ENCODE measurements at places on chromosomes 4 and X. TPM values are rescaled to one million over a fixed set of nuclear protein-coding genes. Genes with fewer than 3 reads are reported as not detected.

DNA sequence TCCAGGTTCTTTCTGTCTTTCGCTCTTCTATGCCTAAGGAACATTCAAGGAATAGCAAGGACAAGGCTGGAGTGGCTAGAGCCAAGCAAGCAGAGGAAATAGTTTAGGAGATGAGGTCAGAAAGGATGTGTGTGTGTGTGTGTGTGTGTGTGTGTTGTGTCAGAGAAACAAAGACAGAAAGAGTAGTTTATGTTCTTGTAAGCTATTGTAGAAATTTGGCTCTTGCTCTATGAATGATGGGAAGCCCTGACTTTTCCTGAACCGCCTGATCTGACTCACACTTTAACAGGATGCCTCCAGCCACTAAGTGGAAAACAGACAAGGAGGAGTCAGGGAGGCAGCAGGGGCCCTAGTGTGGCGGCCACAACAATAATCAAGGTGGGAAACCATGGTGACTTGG, 39.7 kb downstream of the LGI2 start:
- peak; percentile 94 for DNase-seq

DNA sequence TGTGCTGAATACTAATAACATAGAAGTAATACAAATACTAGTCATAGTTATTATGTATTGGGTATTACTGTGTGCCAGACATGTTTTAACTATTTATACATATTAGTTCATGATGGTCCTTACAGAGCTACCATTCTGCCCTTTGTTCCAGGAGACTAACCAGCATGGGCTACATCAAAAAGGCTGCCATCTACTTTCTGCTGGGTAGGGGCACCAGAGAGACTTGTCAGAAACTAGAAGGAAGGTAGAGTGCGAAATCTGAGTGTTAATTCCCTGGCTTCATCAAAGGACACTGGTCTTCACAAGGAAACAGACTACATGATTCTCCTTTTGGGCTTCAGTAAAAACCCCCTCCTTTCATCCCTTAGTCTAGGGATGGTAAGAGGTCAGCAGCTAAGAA, 347.8 kb downstream of the GBA3 start:
- DNase-seq = no peak

- no peak for DNase-seq
Observed at GRCh38 chrX:148661035-148661434, 160.6 kb downstream of the AFF2 start.

DNA sequence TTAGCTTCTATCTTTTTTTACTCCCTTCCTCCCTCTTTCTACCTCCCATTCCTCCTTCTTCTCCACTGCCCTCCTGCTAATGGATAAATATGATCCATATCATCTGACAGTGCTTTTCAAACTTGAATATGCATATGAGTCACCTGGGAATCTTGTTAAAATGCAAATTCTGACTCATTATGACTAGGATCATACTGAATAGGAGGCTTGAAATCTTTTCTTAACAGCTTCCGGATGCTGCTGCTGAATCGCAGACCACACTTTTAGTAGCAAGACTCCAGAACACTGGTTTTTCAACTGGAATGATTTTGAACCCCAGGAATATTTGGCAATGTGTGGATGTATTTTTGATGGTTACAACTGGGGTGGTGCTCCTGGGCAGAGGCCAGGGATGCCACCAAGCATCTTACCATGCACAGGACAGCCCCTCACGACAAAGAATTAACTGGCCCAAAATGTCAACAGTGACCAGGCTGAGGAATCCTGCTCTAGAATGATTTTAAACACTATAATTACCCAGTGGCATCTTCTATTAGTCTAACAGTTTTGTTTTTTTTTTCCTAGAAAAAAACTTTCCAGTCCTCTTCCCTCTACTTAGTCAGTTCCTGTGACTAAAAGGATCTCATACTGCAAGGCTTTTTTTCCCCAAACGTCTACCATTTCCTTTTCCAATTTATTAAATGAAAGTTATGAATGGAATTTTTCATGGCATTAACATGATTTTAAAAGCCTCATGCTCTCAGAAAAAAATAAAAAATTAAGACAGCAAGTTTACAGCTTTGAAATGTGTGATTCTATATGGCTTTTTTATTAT, 10.6 kb upstream of the PYURF start:
- peak; percentile 65 for DNase-seq

DNA sequence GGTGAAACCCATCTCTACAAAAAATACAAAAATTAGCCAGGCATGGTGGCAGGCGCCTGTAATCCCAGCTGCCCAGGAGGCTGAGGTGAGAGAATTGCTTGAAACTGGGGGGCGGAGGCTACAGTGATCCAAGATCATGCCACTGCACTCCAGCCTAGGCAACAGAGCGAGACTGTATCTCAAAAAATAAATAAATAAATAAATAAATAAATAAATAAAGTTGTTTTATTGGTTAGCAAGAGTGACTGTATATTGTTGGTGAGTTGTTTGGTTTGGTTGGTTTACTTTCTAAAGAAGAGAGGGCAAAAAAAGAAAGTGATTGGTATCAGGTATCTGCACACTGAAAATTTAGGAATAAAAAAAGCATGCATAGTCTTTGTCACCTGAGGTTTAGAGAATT, 501.0 kb downstream of the RPA4 start:
- DNase-seq = no peak

SPIN3 gene
- 4.4 TPM for total RNA-seq

MBNL3 gene
- total RNA-seq = 1.4 TPM

RBM10 gene
- total RNA-seq = 80.9 TPM

XPNPEP2 gene
- total RNA-seq = not detected

AREG gene
- total RNA-seq = 0.32 TPM

PDCL2 gene
- not detected for total RNA-seq

MGARP gene
- 57.2 TPM for total RNA-seq

UGT2B15 gene
- total RNA-seq = not detected

GK gene
- 4.3 TPM for total RNA-seq
